ENCODE measurements at places on chromosomes 11 and 22.

- no peak for DNase-seq
Observed at GRCh38 chr11:121810291-121810690, 305.7 kb downstream of the BLID start.

DNA sequence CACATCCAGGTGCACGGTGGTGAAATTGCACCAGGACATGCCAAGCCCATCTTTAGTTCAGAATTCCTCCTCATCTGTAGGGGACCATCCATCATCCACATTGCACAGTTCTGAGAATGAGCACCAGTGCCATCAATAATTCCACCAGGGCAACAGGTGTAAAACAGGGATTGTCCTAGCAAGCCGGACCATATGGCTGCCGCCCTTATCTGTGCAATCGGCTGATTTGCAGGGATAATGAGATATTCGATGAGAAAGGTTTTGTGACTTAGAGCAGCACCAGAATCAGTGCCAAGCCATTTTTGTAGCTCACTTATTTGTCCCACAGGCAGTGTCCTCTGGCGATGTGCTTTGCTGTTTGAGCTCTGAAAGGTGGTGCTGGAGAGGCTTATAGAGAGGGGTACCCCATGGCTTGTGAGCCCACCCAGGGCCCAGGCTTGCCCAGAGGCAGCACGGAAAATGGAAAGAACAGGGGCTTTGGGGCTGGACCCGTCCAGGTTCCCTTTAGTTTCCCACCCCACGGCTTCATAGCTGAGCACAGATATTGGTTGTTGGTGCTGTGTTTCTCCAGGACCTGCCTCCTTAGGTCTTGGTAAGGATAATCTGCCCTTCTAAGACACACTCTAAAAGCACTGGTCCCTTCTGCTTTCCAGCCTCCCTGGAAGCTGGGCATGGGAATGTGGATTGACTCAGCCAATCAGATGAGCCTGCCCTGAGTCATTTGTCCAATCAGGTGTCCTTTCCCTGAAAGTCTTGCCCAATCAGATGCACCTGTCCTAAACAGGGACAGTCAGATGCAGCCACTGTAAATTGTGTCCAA is 84.0 kb upstream of the SHANK2 start:
- no peak for DNase-seq

DNA sequence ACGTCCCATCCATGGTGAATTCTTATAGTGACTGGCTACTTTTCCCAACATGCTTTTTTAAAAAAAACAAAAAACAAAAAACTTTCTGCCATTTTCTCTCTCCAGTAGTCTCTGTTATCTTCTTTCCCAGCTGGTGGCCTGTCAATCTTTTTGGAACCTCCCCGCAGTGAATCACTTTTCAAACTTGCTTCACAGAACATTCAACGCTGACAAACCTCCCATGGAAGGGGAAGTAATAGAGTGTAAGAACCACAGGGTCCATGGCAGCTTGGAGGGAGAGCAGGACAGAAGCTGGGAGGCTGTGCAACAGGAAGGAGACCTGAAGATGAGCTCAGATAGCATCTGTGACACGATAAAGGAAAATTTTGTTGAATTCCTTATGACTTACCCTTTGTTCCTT is 9.8 kb upstream of the CECR2 start:
- DNase-seq, result no peak

DNA sequence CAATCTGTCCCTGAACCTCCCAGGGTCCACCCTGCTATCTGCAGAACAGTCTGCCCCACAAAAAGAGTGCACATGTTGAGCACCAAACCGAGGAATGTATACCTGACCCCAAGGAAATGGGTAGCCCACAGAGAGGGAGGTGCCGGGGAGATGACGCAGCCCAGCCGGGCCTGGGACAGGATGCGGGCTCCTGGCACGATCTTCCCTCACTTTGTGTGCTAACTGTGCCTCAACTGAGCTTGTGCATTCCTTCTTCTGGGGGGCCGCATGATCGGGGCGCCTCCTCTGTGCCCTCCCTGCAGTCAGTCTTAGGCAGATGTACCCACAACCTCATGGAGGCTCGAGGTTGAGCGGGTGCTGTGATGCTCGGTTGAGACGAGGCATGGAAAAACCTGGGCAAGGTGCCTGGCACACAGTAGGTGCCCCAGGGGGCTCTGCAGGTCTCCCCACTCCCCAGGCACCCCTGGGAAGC is 2.4 kb downstream of the GAS2L1 start:
- DNase-seq, result no peak

GRCh38 chr22:48750282-48750681 is 1077.4 kb downstream of the BRD1 start:
- no peak for DNase-seq

GRCh38 chr22:49007013-49007653 is 820.5 kb downstream of the BRD1 start:
- DNase-seq, result no peak

GRCh38 chr11:31645747-31646146 is 136.2 kb downstream of the ELP4 start:
- no peak for DNase-seq

DNA sequence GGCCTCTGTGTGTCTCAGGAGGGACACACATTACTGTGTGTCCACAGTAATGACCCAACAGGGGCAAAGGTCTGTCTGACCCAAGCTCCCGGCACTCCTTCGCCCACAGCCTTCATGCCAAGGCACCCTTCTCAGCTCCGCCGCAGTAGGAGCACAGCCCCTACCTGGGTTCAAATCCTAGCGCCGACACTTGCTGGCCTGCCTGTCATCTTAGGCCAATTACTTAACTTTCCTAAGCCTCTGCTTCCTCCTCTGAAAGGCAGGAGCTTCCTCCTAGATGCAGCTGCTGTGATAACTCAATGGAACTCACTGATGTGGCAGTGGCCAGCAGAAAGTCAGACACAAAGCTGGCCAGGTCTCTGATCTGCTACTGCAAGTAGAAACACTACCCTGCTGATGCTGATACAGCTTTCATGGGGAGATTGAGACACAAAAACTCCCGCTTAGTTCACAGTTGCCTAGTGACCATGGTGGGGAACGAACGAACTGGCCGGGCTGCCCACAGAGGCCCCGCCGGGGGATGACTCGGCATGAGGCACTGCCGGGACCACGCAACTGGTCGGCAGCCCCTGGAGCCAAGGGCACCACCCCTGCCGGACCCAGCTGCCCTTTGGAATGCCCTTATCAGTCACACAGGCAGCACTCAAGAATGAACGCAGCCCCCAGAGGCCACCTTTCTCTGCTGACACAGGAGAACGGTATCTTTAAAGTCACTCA is 8.1 kb downstream of the EHD1 start:
- DNase-seq, result no peak

DNA sequence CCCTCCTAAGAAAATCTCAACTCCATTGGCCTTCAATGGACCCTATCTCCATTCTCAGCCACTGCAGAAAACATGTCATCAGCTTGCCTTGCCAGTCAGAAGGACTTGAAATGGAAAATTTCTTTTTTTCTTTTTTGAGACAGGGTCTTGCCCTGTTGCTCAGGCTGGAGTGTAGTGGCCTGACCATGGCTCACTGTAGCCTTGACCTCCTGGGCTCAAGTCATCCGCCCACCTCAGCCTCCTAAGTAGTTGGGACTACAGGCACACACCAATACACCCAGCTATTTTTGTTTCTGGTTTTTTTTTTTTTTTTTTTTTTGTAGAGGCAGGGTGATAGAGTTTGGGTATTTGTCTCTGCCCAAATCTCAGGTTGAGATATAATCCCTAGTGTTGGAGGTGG is 29.0 kb downstream of the AGBL2 start:
- no peak for DNase-seq

DNA sequence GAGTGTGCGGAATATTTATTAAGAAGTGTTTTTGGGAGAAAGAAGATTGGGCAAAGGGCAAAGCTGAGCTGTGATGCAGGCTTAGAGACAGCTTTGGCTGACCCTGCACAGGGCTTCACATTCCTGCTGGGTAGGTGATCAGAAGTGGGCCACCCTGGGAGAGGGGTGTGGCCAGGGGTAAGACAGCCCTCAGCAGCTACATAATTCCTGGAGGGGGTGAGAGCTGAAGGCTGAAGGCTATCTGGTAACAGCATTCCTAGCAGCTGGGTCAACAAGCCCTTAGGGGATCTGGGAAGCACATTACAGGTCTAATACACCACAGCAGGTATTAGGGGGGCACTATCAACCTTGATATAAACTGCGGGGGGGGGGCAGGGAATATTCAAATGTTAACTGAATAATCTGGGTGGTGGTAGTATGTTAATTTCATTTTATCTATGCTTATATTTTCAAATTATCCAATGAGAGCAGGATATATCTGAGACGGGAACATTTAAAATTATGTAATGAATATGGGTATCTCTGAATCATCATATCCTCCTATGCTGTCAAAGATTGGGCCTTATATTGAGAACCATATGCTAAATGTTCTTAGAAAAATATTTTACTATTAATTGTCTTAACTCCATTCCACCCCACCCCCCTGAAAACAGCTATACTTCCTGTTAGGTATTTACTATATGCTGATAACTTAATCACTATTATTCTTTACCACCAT is 5.9 kb downstream of the OOSP1 start:
- no peak for DNase-seq

All from stimulated activated CD4-positive, alpha-beta T cell treated with anti-CD3 and anti-CD28 coated beads, Interleukin-1b, Interleukin-23, amount 100 ng/mL, for 24 hours (primary cell).